Liver (tissue), 10 donors: ENCODE measurements at places on chromosomes 2 and 18. TPM values are rescaled to one million over a fixed set of nuclear protein-coding genes. Genes with fewer than 3 reads are reported as not detected.

The CRYGB gene
- polyA plus RNA-seq = not detected

The ABCB11 gene
- polyA plus RNA-seq = 33.1 TPM

The KRTCAP3 gene
- polyA plus RNA-seq = 6.7 TPM

The CD28 gene
- 0.08 TPM for polyA plus RNA-seq

The KCNE4 gene
- polyA plus RNA-seq = 0.19 TPM

The REG1B gene
- 0.18 TPM for polyA plus RNA-seq

The NEU2 gene
- polyA plus RNA-seq = not detected

The FHOD3 gene
- polyA plus RNA-seq = 0.57 TPM
